Smooth muscle cell of trachea (primary cell): ENCODE measurements at places on chromosomes 4 and X. TPM values are rescaled to one million over a fixed set of nuclear protein-coding genes. Genes with fewer than 3 reads are reported as not detected.

Gene LRCH2
- total RNA-seq, result 6.9 and 11.9 TPM in 2 replicates

Gene COL4A6
- 0.83 and 1.5 TPM in 2 replicates for total RNA-seq

Gene IL2RG
- total RNA-seq, result not detected in 2 replicates

Gene BEX2
- 0.73 and 0.99 TPM in 2 replicates for total RNA-seq

Gene SFRP2
- total RNA-seq, result not detected in 2 replicates

Gene CPLX1
- 0.17 TPM in 1 of 2 replicates, not detected in the other for total RNA-seq

Gene DMRTC1
- not detected in 2 replicates for total RNA-seq

Gene PNMA6F
- total RNA-seq, result not detected in 2 replicates

Gene NOX1
- under 0.01 TPM in 1 of 2 replicates, not detected in the other for total RNA-seq

Gene VMA21
- 44.7 and 50.9 TPM in 2 replicates for total RNA-seq

Gene P2RY10
- total RNA-seq, result not detected in 2 replicates

Gene KLB
- total RNA-seq, result 0.15 TPM in 1 of 2 replicates, not detected in the other

Gene YIPF7
- not detected in 2 replicates for total RNA-seq

Gene NALF2
- total RNA-seq, result not detected in 2 replicates

Gene FAM13A
- total RNA-seq, result 29.8 and 36.4 TPM in 2 replicates

Gene PRR32
- not detected in 2 replicates for total RNA-seq

Gene PABPC1L2A
- total RNA-seq, result not detected in 2 replicates

Gene CCDC110
- total RNA-seq, result 2.5 and 3.0 TPM in 2 replicates
